ENCODE measurements at places on chromosomes 16 and 17.
A peak's percentile ranks its signal among the peaks of the same experiment; 100 is the strongest.

DNA sequence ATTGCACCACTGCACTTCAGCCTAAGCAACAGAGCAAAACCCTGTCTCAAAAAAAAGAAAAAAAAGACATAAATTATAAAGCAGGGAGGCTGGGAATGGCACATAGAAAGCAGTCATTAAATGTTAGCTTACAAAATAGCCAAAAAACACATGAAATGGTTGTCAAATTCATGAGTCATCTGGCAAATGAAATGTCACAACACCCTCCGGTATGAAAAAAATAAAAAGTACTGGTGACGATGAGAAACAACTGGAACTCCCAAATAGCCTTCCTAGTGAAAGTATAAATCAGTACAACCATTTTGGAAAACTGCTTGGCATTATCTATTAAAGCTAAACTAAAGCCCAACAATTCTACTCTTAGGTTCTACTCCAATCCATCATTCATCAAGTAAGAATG, 3.5 kb upstream of the KATNB1 start:
- DNase-seq, result no peak

- no peak for DNase-seq
Observed at GRCh38 chr17:81564778-81565177, 12.6 kb upstream of the FAAP100 start.

DNA sequence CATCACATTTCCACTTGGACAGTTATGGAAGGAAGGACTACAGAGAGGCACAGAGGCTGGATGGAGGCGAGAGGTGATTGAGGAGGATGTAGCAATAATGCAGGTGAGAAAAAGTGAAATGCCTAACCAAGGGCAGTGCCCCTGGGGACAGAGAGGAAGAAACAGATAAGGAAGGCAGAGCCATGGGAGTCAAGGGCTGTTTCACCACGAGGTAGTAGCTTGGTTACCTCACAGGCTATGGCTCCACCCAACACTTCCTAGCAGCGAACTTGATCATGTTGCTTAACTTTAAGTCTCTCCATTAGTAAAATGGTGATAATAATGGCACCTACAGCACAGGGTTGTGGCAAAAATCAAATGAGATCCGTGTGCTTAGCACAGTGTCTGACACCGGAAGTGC, 83.9 kb downstream of the YPEL2 start:
- no peak for DNase-seq

DNA sequence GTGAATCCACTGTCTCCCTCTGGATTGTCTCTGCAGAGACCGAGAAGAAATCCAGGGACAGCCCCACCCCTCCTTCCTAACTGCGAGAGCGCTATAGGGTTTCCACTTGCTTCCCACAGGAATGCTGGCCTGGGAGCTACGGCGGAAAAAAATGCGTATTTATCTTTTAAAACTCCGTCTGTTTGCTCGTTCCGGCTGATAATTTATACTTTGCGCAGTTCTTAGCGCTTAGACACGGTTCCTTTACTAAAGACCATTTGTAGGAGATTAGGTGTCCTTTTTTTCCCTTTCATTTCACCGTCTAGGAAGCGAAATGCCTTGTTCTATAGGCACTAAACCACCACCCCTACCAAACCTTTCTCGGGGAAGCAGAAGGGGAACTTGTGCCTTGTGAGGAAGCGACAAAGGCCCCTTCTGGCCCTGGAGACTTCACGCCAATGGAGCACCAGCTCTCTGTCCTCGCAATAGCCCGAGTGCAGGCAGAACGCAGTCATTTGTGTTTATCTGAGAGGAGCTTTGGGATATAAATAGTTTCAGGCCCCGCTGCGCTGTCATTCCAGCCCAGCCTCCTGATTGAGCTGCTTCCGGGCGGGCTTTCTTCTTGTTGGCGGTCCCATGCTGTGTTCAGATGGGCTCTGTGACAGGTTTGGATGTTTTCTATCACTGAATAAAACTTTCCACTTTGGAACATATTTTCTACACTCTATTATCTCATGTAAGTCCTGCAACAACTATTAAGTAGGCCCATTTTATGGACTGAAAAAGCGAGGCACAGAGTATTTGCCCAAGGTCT, 791 bp upstream of the SUPT4H1 start:
- no peak for DNase-seq

DNA sequence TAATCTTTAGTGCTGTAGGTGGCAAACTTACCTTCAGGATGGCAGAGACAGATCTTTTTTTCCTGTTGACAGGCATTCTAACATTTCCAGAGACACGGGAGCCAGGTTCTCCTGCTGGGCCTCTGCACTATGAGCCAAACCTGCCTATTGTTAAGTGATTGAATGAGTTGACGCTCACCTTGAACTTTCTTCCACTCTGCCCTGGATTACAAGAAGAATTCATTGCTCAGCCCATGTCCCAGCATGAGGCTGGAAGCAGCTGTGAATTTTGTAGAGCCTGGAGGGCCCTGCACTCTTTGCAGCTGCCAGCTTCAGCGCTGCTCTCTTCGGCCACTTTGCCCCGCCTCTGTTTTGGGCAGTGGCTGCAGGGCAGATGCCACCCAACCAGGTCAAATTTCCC, 9.4 kb upstream of the SLC7A5 start:
- DNase-seq, result no peak

DNA sequence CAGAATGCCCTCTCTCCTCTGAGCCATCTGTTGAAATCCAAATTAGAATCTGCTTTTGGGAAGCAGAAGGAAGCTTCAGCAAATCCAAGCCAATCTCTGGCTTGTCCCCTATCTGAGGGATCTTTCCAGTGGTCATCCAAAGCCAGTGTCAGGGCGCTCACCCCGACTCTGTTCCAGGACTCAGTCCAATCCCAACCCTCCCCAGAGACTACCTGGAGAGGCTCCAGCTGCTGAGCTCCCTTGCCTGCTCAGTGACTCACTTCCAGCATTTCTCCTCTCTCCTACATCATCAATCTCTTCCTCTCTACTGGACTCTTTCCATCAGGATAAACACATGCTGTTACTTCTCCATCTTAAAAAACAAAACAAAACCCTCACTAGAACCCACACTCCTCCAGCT, 2.4 kb downstream of the MATCAP1 start:
- DNase-seq, result peak; percentile 57

- DNase-seq, result no peak
Observed at GRCh38 chr16:1991135-1991551, 1.4 kb downstream of the SYNGR3 start.

GRCh38 chr16:12614662-12615278, 188.9 kb downstream of the CPPED1 start:
- no peak for DNase-seq

DNA sequence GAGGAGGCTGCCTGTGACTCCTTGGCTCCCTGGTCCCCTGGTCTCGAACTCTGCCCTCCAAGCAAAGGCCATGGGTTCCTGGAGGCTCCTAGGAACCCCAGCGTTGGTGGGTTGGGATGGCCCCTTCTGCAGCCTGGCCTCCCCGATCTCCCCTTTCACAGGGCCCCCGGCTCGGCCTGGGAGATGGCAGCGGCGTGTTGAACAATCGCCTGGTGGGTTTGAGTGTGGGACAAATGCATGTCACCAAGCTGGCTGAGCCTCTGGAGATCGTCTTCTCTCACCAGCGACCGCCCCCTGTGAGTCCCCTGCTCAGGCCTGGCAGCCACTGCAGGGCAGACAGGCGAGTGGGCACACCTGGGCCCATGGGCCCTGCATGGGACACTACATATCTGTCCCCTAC, 10.9 kb downstream of the ADGRG3 start:
- no peak for DNase-seq

GRCh38 chr16:84648595-84649510, 542 bp downstream of the KLHL36 start:
- peak; percentile 31 for DNase-seq

DNA sequence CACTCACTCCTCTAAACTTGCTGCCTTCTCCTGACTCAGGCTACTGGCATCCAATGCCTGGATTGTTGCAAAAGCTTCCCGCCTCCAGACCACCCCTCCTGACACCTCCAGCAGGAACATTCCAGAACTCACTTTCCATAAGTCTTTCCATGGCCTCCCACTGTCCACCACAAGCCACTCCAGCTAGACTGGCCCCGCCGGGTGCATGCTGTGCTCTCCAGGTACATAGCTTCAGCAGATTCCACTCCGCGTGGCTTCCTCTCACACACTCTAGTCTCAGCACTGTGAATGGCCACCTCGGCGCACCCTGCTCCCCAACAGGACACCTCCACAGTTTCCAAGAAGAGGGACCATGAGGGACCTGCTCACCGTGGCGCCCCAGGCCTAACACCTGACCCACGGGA, 25.9 kb upstream of the FAAP100 start:
- DNase-seq, result no peak

DNA sequence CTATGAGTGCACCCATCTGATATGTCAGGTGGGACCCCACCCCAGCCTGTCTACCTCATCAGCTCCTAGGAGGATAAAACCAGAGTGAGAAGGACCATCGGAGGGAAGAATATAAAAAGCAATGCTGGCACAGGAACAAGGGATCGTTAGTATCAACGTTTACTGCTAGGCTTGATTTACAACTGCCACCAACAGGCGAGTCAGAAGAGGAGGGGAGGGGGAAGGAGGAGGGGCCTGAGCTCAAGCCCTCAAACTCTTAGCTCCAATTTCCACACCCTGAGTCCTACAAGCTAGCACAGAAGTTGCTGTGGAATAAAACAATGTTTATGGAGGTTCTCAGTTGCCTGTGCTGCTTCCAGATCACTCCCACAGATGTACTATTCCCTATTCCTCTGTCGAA, 234.5 kb downstream of the C16orf78 start:
- no peak for DNase-seq

DNA sequence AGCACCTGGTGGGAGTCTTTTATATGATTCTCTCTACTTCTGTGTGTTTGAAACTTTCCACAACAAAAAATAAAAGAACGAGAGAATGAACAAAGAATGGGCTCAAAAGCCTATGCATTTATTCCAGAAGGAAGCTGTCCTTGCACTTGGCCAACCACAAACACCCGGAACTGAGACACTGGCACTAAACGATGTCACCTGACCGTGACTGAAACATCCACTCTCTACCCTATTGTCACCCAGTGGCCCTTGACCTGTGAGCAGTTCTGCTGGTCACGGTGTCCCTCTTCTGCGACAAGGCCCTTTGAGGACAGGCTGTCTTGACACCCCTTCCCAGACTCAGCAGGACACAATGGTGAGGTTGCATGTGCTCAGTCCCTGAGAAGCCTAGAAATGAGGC, 56.6 kb downstream of the TEKT5 start:
- no peak for DNase-seq

DNA sequence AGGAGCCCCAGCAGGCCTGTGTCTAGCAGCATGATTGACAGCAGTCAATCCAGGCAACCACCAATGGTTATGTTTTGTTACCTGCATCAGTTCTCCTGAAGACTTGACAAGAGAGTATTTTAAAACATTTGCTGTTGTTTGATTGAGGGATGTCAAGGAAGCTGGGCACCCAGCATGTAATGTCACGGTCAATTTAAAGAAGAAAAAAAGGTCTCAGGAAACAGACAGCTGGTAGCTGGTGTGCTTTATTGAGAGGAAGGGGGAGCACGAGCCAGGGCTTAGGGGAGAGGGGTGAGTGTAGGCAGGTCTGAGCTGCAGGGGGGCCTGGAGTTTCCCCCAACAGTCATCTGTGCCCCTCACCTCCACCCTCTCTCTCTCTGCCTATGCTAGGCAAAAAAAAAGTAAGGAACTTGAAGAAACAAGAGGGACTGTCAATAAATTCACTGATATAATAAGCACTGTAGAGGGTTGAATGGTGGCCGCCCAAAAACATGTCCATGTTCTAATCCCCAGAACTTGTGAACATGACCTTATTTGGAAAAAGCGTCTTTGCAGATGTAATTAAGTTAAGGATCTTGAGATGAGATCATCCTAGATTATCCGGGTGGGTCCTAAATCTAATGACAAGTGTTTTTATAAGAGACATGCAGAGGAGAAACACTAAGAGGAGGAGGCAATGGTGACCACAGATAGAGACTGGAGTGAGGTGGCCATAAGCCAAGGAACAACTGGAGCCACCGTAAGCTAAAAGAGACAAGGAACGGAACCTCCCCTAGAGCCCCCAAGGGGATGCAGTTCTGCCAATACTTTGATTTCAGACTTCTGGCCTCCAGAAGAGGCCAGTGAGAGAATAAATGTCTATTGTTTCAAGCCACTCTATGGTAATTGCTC, 14.5 kb downstream of the TSPOAP1 start:
- DNase-seq, result no peak

- DNase-seq, result peak; percentile 24
Observed at GRCh38 chr17:2929881-2930533, 133.4 kb downstream of the OR1D5 start.

DNA sequence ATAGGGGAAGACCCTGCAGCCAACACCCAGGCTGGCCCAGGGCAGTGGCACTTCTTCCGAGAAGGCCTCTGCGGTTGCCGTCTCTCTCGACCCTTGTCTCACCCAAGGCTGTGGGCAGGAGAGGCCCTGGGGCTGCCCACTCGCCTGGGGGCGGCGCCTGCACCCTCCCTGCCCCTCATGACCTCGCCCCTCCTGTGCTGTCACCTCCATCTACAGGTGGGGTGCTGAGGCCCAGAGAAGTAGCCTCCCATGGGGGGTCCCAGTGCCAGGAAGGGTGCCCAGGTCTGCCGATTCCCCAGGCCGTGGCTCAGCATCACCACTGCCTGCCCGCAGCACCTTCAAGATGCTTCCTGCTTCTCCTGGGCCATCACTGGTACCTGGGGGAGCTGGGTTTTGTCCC, 992 bp downstream of the NLRC3 start:
- no peak for DNase-seq

GRCh38 chr17:32141258-32141657, 1.0 kb upstream of the RHOT1 start:
- DNase-seq, result peak; percentile 64

- no peak for DNase-seq
Observed at GRCh38 chr17:60902399-60902798, 224.7 kb downstream of the BCAS3 start.

DNA sequence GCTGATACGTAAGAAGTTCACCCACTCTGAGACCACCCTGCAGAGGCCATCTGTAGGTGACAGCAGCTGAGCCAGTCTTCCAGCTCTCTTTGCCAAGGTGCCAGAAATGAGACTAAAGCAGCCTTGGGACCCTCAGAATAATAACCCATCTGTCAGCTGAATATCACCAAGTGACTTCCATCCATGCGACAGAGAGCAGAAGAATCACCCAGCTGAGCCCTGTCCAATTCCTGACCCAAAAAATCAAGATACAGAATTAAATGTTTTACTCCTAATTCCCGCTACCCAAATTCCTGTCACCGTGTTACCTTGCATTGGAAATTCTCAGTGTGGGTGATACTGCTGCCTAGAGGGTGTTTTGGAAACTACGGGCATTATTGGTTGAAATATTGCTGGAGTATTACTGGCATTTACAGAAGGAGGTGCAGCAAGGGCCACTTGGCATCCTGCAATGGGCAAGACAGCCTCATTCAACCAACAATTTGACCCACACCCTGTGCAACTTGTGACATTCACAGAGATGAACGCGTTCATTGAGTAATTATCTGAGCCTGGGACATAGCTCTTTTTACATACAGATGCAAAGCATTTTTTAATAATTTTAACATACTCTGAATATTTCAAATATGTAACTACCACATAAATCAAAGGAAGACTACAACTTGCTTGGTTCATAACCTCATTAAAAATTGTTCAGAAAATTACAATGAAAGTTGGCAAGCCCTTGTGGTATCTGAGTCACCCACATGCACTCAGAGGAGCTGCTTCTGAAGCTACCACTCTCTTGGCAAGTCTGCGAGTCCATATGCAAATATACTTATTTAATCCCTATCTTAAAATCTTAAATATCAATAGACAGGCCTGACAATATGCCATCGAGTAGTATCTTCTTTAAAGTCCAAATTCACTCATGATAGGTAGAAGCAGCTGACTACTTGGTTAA, 126.6 kb downstream of the C16orf95 start:
- DNase-seq, result peak; percentile 46

GRCh38 chr17:74194682-74195081, 8.8 kb upstream of the RPL38 start:
- DNase-seq, result no peak

All from ACHN (cell line).